Breast epithelium (tissue), 4 donors: ENCODE measurements at places on chromosomes 5 and 9. TPM values are rescaled to one million over a fixed set of nuclear protein-coding genes. Genes with fewer than 3 reads are reported as not detected.

DNA sequence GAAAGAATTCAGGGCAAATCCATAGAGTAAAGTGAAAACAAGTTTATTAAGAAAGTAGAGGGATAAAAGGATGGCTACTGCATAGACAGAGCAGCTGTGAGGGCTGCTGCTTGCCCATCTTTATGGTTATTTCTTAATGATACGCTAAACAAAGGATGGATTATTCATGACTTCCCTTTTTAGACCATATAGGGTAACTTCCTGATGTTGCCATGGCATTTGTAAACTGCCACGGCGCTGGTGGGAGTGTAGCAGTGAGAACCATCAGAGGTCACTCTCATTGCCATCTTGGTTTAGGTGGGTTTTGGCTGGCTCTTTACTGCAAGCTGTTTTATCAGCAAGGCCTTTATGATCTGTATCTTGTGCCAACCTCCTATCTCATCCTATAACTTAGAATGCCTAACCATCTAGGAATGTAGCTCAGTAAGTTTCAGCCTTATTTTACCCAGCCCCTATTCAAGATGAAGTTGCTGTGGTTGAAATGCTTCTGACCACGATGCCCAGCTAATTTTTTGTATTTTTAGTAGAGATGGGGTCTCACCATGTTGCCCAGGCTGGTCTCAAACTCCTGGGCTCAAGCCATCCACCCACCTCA is 42.1 kb downstream of the RFK start:
- H3K27me3 ChIP-seq: no peaks in the 10 kb centered on the region
- no peak for DNase-seq
- no peaks in the 10 kb centered on the region for H3K4me1 ChIP-seq
- no peak overlapping the region for H3K27ac ChIP-seq
- no peak overlapping the region for H3K4me3 ChIP-seq

DNA sequence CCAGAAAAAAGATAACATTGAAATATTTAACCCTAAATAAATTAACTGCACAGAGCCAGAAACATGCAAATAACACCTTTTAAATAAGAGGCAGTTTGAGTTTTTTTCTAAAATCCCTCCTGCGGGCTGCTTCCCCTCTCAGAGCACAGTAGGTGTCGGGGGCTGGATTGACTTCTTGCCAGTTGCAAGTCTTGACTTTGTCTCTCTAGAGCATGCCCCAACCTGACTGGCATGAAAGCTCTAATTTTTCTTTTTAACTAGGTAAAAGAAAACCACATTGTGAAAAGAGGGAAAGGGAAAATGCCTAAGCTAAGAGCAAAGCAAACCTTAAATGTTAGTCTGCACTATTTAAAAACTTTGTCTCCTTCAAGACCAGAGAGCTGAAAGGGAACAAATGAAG is 46.4 kb upstream of the DNAH5 start:
- no peak overlapping the region for H3K4me3 ChIP-seq
- H3K27ac ChIP-seq: peak overlapping the region; percentile 46
- H3K27me3 ChIP-seq: no peaks in the 10 kb centered on the region
- no peaks in the 10 kb centered on the region for H3K4me1 ChIP-seq

DNA sequence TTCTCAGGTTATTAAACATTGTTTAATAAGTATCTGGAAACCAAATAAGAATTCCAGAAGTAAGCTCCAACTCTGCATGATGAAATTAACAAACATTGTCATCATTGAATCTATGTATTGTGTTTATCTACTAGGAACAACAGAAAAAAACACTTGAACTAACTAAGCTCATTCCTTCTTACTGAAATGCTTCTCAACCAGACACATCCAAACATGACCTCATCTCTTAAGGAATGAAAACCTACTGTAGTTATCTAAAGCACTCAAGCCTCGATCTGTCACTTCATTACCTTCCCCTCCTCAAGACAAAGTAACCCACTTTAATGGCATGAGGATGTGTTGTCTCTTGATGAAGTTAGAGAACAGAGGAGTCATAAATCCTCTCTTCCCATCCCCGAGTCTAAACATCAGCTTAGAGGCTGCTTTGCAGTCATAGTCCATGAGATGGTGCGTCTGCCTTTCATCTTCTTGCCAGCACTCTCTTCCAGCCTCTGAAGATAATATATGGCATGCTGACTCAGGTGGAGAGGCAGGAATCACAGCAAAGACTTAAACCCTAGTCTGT is 86.5 kb downstream of the CEMIP2 start:
- H3K4me3 ChIP-seq: no peak overlapping the region
- no peaks in the 10 kb centered on the region for H3K27me3 ChIP-seq
- peak overlapping the region; percentile 73 for H3K27ac ChIP-seq
- DNase-seq: no peak
- H3K36me3 ChIP-seq: no peaks in the 10 kb centered on the region

The NPR3 gene
- 1.9 TPM for total RNA-seq

DNA sequence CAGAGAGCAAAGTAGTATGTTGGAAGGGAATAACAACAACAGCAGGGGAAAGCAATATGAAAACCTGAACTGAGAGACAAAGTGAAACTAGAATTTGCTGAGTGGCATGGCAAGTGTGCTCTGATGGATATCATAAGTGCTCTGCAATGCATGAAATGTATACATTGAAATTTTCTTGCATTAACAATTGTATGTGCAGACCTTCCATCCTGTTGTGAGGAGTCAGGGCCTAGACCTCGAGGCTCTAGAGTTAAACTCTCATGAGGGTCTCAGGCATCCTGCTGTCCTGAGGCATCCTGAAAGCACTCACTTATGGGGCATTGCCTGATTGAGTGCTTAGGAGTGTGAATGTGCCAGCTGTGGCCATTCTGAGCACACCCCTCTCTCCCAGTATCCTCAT is 1.1 kb downstream of the ECM2 start:
- peak overlapping the region; percentile 14 for H3K4me3 ChIP-seq
- no peaks in the 10 kb centered on the region for H3K4me1 ChIP-seq
- no peaks in the 10 kb centered on the region for H3K36me3 ChIP-seq
- no peaks in the 10 kb centered on the region for H3K27me3 ChIP-seq
- no peak for DNase-seq

The PDE6A gene
- total RNA-seq: not detected
